ENCODE measurements at places on chromosomes 2 and 18. TPM values are rescaled to one million over a fixed set of nuclear protein-coding genes. Genes with fewer than 3 reads are reported as not detected.

The CTLA4 gene
- 0.49 TPM for total RNA-seq

The ASTL gene
- total RNA-seq: not detected

The GPR75 gene
- 2.2 TPM for total RNA-seq

The POTEE gene
- not detected for total RNA-seq

The NAPG gene
- total RNA-seq: 43.5 TPM

The NEB gene
- total RNA-seq: 0.49 TPM

The PLEK gene
- total RNA-seq: 15.2 TPM

The CBLN2 gene
- 0.16 TPM for total RNA-seq

The COL4A4 gene
- total RNA-seq: 1.4 TPM

GRCh38 chr2:184611361-184612085, 13.2 kb downstream of the ZNF804A start:
- DNase-seq: no peak

GRCh38 chr2:201152517-201152916, 30.4 kb upstream of the CASP10 start:
- DNase-seq: no peak

- DNase-seq: no peak
Observed at GRCh38 chr2:65918760-65919187, 486.4 kb upstream of the SPRED2 start.

DNA sequence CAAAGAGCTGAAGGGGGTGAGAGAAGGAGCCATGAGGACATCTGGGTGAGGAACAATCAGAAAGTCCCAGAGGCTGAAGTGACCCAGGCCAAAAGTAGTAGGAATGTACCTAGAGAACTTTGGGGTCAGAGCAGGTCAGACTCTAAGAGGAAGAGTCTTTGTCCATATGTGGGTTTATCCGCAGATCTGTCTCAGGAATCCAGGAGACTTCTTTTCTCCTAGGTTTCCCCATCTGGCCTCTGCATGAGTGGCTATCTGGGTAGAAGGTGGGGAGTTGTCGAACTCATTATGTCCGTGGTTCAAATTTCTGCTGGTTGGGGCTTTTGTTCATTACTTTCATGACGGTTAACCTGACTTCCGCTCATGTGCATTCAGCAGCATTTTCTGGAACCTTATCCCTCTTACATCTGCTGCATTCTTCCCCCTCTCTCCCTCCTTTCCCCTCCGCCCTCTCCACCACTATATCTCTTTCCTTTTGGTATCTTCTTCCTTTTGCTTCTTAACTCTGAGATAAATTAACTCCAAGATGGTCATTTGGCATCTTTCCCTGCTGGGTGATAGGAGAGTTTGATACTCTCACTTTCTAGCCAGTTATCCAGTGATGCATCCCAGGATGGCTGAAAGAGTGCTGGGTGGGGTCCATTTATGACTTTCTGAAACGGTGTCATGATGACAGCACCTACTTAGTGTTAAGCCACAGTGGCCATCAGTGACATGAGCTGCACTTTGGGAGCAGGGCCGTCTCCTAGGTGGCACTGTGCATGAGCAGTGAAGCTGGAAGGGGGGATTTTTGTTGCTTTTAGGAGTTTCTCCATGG, 2.1 kb downstream of the LIPG start:
- no peak for DNase-seq

DNA sequence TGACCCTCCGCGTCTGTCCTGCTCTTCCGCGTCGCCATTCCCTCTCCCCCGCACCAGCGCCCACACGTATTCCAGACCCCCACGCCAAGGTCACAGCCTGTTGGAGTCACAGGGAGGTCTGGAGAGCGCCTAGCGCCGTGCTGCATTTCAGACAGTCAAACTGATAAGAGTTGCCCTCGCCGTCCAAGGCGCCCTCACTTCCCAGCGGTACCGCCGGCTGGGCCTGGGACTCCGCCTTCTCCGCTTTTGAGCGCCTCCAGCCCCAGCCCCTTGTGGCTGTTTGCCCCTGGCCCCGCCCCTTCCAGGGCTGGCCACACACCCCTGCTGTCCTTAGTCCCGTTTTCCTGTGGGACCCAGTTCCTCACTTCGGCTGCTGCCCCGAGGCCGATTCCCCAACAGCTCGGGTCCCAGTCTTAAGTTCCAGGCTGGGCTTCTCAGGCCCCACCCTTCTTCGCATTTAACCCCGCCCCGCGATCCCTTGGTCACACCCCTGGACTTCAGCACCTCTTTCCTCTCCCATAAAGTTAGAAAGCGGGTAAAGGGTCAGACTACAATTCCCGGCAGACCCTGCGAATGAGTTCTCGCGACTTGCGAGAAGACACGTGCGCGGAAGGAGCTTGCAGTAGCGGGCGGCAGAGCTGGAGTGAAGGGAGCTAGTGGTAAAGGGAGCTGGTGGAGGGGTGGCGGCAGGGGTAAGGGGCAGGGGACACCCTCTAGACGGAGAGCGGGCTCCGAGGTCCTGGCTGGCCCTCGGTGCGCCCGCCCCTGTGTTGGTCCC, at the start of gene GMPPA:
TSS of gene GMPPA (plus strand) at position 612 of the 778 bp plus-strand sequence. CDS start 1,085 bp downstream, outside the sequence.
- peak; percentile 99 for DNase-seq

- DNase-seq: no peak
Observed at GRCh38 chr2:158255257-158255656, 153.6 kb downstream of the UPP2 start.

GRCh38 chr2:222722327-222722946, 51.0 kb downstream of the MOGAT1 start:
- no peak for DNase-seq

GRCh38 chr2:73561422-73561821, 80.8 kb downstream of the NAT8 start:
- no peak for DNase-seq

- DNase-seq: no peak
Observed at GRCh38 chr2:64987001-64987955, 1.9 kb upstream of the SLC1A4 start.

- no peak for DNase-seq
Observed at GRCh38 chr2:159256159-159256558, 30.3 kb downstream of the WDSUB1 start.

GRCh38 chr2:135072125-135072997, 20.3 kb downstream of the RAB3GAP1 start:
- no peak for DNase-seq

GRCh38 chr2:182240862-182241371, 185.9 kb downstream of the PDE1A start:
- DNase-seq: peak; percentile 65

DNA sequence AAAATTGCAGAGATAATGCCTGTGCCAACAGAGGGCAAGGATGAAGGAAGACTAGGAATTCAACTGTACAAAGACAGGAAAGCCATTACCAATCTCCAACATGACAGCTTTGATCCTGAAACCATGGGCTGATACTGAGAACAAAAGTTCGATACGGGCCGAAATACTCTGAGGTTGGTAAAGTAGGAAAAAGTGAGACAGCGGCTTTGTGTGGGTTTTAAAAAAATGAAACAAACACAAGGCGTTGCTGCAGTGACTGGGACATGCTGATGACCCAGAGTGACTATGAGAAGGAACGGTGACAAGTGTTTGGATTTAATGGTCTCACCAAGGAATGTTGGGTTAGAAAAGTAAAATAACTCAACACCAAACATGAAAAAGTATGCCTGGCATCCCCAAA, 24.2 kb upstream of the SDC1 start:
- DNase-seq: no peak

- no peak for DNase-seq
Observed at GRCh38 chr18:78776706-78777285, 202.8 kb upstream of the SALL3 start.

DNA sequence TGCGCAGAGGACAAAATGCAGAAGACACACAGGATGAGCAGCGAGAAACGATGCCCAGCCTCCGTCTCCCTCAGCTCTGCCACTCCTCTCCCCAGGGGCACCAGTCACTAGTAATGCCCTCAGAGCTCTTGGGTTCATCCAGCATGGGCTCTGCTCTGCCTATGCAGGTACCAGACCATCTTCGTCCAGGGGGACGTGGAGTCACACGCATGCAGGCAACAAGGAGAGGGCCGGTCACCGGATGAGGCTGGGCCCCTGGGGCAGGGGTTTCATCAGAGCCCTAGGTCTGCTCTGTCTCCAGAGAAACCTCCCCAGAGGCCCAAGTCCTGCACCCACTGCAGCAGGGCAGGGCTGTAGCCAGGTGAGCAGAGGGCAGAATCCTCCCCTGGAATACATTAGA, 23.9 kb downstream of the RAB31 start:
- DNase-seq: peak; percentile 60

GRCh38 chr2:118970396-118971135, 28.6 kb downstream of the MARCO start:
- peak; percentile 77 for DNase-seq

DNA sequence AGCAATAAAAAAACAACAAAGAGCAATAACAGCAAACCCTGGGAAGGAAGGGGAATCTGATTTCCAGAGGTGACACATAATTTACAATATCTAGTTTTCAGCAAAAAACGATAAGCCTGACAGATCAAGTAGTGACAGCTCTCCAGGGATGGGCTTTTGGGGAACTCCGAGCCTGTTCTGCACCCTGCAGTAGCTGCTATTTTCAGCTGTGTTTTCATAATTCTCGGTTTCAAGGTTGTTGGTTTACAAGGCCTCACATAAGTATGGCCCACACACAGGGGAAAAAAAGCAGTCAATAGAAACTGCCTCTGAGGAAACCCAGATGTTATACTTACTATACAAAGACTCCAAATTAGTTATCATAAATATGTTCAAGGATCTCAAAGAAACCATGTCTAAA, 67.7 kb upstream of the CTLA4 start:
- DNase-seq: no peak

Measured in sigmoid colon (tissue), 7 donors.